Heart right ventricle (tissue), 16 donors: ENCODE measurements at places on chromosomes 5 and 9. TPM values are rescaled to one million over a fixed set of nuclear protein-coding genes. Genes with fewer than 3 reads are reported as not detected.
A peak's percentile ranks its signal among the peaks of the same experiment; 100 is the strongest.

- no peak overlapping the region for H3K27ac ChIP-seq
- H3K27me3 ChIP-seq: no peaks in the 10 kb centered on the region
- no peaks in the 10 kb centered on the region for H3K36me3 ChIP-seq
- no peak for DNase-seq
- no peaks in the 10 kb centered on the region for H3K4me1 ChIP-seq
- no peak overlapping the region for H3K4me3 ChIP-seq
Measured at GRCh38 chr5:79346420-79346824, 110.5 kb downstream of the JMY start.

GRCh38 chr5:37889612-37890317, 49.9 kb upstream of the GDNF start:
- no peak overlapping the region for H3K27ac ChIP-seq
- H3K4me3 ChIP-seq: no peak overlapping the region
- DNase-seq: no peak
- no peaks in the 10 kb centered on the region for H3K36me3 ChIP-seq

SPATA6L gene
- total RNA-seq: 1.5 TPM

GOLM1 gene
- 2.3 TPM for total RNA-seq

DNA sequence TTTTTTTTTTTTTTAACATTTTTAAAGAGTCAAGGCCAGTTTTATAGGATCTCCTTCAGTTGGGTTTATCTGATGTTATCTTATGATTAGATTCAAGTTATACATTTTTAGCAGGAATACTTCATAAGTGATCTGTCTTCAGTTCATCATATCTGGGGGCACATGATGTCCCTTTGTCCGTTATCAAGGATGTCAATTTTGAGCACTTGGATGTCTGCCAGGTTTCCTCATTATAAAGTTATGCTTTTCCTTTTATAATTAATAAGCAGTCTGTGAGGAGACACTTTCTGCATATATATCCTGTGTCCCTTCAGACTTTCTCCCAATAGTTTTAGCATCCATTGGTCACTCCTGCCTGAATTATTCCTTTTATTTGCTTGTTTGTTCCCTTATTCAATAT, 11.8 kb downstream of the HDHD3 start:
- H3K27me3 ChIP-seq: no peaks in the 10 kb centered on the region
- H3K4me3 ChIP-seq: no peak overlapping the region
- DNase-seq: no peak
- H3K36me3 ChIP-seq: no peaks in the 10 kb centered on the region

DNA sequence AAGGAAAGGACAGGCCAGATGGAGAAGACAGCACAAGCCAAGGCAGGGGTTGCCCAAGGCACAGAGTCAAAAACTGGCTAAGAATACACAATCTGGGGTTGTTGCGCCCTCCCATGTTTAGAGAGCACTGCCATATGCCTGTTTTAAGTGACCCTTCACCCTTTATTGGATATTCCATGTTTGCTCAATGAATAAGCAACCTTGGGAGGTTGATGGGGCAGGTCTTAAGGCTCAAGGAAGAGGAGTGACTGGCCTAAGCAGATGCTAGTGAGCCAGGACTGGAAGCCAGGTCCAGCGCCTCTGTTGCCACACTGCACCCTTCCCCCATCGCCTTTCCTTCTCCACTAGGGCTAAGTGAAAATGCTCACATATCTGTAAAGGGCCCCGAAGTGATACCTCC, 6.7 kb downstream of the TXN start:
- H3K4me1 ChIP-seq: peaks cover 9% of the 10 kb centered on the region
- peaks cover 50% of the 10 kb centered on the region for H3K36me3 ChIP-seq
- H3K4me3 ChIP-seq: no peak overlapping the region
- no peak for DNase-seq

SPINK5 gene
- total RNA-seq: 0.69 TPM

GRCh38 chr9:99823681-99824377, 2.1 kb downstream of the NR4A3 start:
- peaks cover 68% of the 10 kb centered on the region for H3K27me3 ChIP-seq
- DNase-seq: peak; percentile 50
- H3K36me3 ChIP-seq: peaks cover 14% of the 10 kb centered on the region
- peaks cover 8% of the 10 kb centered on the region for H3K4me1 ChIP-seq
- no peak overlapping the region for H3K27ac ChIP-seq
- H3K4me3 ChIP-seq: peak overlapping the region; percentile 81

GRCh38 chr5:38790891-38791290, 54.9 kb upstream of the OSMR start:
- no peak overlapping the region for H3K27ac ChIP-seq
- no peak overlapping the region for H3K4me3 ChIP-seq
- H3K27me3 ChIP-seq: no peaks in the 10 kb centered on the region

DNA sequence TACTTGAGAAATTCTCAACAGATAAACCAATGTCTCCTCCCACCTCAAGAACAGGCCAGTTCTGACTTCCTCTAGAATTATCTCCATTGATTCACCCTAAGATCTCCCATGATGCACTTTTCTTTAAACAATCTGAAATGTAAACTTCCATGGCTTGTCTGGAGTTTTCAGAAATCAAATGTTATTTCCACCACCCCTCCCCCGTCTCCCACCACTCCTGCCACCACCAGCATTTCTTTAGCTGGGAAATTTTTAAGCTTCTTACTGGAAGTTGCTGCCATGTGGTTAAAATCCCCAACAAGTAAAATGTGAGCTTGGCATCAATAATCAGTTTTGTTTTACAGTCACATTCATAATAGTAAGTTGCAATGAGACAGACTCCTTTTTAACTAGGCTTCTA, 32.8 kb upstream of the BASP1 start:
- DNase-seq: no peak
- no peaks in the 10 kb centered on the region for H3K4me1 ChIP-seq
- no peaks in the 10 kb centered on the region for H3K36me3 ChIP-seq
- H3K4me3 ChIP-seq: no peak overlapping the region
- no peaks in the 10 kb centered on the region for H3K27me3 ChIP-seq

- no peak overlapping the region for H3K27ac ChIP-seq
- H3K27me3 ChIP-seq: no peaks in the 10 kb centered on the region
- no peak for DNase-seq
- no peaks in the 10 kb centered on the region for H3K36me3 ChIP-seq
Measured at GRCh38 chr9:98049288-98050072, 7.1 kb upstream of the NANS start.

DNA sequence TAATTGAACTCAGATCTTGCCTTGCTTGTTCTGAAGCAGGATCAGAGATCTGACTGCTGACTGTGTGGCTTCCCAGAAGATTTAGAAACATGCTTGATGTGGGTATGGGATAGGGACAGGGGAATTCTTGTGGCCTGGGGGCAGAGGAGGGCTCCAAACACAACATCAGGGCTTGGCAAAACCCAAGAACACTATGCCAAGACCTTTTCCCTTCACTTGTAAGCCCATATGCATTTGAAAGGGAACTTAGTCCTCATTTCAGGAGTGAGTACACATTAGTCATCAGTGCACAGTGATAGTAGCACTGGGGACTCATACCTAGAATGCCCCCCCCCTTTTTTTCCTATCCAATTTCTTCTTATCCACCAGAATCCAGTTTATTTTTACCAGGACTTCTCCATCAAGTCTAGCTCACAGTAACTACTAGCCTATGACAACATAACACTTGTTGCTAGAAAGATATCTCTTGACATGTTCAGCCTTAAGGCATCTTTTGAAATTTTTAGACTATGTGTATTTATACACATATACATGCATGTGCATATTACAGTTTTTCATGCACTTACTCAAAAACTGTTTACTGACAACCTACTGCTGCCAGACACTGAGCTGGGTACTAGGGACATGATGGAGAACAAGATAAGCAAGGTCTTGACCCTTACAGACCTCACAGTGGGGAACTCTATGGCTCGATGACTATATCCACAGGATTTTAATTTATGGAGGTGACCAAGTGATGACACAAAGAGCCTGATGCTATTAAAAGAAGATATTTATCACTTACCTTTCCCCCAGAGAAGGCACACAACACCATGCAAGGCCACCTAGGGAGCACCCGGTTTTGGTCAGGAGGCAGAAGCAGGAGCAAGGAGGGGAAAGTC, 158.3 kb upstream of the MAP3K1 start:
- H3K27ac ChIP-seq: no peak overlapping the region
- H3K27me3 ChIP-seq: no peaks in the 10 kb centered on the region
- no peaks in the 10 kb centered on the region for H3K4me1 ChIP-seq
- no peak overlapping the region for H3K4me3 ChIP-seq

- H3K27me3 ChIP-seq: no peaks in the 10 kb centered on the region
- H3K4me3 ChIP-seq: no peak overlapping the region
- H3K36me3 ChIP-seq: peaks cover 80% of the 10 kb centered on the region
- no peaks in the 10 kb centered on the region for H3K4me1 ChIP-seq
- no peak overlapping the region for H3K27ac ChIP-seq
Measured at GRCh38 chr5:172370237-172370640, 84.1 kb downstream of the SH3PXD2B start.

- no peak overlapping the region for H3K4me3 ChIP-seq
- no peak overlapping the region for H3K27ac ChIP-seq
- no peak for DNase-seq
- no peaks in the 10 kb centered on the region for H3K36me3 ChIP-seq
- no peaks in the 10 kb centered on the region for H3K27me3 ChIP-seq
- no peaks in the 10 kb centered on the region for H3K4me1 ChIP-seq
Measured at GRCh38 chr5:124468671-124469411, 277.6 kb downstream of the ZNF608 start.

- no peaks in the 10 kb centered on the region for H3K36me3 ChIP-seq
- DNase-seq: peak; percentile 25
- no peak overlapping the region for H3K27ac ChIP-seq
- no peaks in the 10 kb centered on the region for H3K4me1 ChIP-seq
Measured at GRCh38 chr9:8486095-8486494, 686.5 kb upstream of the DMAC1 start.

DNA sequence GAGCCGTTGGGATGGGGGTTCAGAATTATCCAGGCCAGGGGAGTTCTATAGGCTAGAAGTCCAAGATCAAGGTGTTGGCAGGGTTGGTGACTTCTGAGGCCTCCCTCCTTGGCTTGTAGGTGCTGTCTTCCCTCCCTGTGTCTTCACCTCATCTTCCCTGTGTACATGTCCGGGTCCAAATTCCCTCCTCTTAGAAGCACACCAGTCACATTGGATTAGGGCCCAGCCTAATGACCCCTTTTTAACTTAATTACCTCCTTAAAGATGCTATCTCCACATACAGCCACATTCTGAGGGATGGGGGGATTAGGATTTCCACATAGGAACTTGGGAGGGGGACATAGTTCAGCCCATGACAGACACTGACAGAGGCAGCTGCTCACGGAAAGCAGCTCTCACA, 12.1 kb downstream of the LRSAM1 start:
- DNase-seq: no peak
- no peak overlapping the region for H3K27ac ChIP-seq
- H3K4me1 ChIP-seq: no peaks in the 10 kb centered on the region
- H3K4me3 ChIP-seq: no peak overlapping the region

GRCh38 chr5:159341906-159342310, 11.6 kb upstream of the IL12B start:
- no peaks in the 10 kb centered on the region for H3K27me3 ChIP-seq
- H3K4me3 ChIP-seq: no peak overlapping the region
- H3K36me3 ChIP-seq: no peaks in the 10 kb centered on the region
- DNase-seq: peak; percentile 24
- no peak overlapping the region for H3K27ac ChIP-seq

DNA sequence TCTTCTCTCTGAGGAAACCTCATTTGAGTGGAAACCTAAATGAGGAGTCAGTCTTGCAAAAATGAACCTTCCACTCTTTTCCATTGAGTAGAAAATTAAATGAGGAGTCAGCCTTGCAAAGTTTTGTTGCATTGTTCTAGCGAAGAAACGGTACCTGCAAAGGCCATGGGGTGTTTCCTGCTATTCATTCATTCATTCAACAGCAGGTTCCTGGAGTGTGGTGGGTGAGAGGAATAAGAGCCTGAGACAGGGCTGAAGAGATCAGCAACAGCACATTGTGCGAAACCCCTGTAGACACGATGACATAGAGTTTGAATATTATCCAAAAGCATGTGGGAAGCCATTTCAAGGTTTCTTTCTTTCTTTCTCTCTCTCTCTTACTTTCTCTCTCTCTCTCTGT, 14.6 kb upstream of the SETX start:
- H3K27me3 ChIP-seq: no peaks in the 10 kb centered on the region
- H3K4me3 ChIP-seq: no peak overlapping the region
- no peaks in the 10 kb centered on the region for H3K36me3 ChIP-seq
- DNase-seq: no peak
- peaks cover 19% of the 10 kb centered on the region for H3K4me1 ChIP-seq

DNA sequence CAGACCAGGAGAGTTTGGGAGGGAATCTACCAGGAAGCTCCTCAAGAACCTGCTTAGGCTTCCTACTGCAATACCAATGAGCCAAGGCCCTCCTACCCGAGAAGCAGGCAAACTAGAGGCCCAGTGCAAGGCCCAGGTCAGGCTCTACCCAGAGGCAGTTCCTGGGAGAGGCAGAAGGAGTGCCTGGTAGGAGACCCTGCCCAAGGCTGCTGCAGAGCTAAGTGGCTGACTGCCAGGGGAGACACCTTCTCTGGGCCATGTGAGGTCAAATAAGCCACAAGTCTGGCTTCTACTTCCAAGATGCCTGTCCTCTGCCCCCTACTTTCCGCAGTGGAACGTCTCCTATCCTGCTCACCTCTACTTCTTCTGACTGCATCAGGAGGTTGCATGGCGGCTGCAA, 17.8 kb downstream of the ACSL6 start:
- H3K4me1 ChIP-seq: no peaks in the 10 kb centered on the region
- H3K27me3 ChIP-seq: no peaks in the 10 kb centered on the region
- no peaks in the 10 kb centered on the region for H3K36me3 ChIP-seq

- H3K4me1 ChIP-seq: peaks cover 15% of the 10 kb centered on the region
- peak; percentile 20 for DNase-seq
- no peak overlapping the region for H3K4me3 ChIP-seq
Measured at GRCh38 chr9:89701221-89701798, 96.5 kb downstream of the GADD45G start.

PCDHB13 gene
- 4.2 TPM for total RNA-seq

RAI14 gene
- 7.0 TPM for total RNA-seq

- H3K36me3 ChIP-seq: no peaks in the 10 kb centered on the region
- H3K27me3 ChIP-seq: no peaks in the 10 kb centered on the region
- DNase-seq: no peak
- no peak overlapping the region for H3K27ac ChIP-seq
Measured at GRCh38 chr5:147340941-147341340, 106.1 kb downstream of the STK32A start.

GRCh38 chr9:113611461-113612215, 148.1 kb downstream of the RGS3 start:
- no peak overlapping the region for H3K27ac ChIP-seq
- H3K36me3 ChIP-seq: no peaks in the 10 kb centered on the region
- no peak for DNase-seq
- no peaks in the 10 kb centered on the region for H3K27me3 ChIP-seq

DNA sequence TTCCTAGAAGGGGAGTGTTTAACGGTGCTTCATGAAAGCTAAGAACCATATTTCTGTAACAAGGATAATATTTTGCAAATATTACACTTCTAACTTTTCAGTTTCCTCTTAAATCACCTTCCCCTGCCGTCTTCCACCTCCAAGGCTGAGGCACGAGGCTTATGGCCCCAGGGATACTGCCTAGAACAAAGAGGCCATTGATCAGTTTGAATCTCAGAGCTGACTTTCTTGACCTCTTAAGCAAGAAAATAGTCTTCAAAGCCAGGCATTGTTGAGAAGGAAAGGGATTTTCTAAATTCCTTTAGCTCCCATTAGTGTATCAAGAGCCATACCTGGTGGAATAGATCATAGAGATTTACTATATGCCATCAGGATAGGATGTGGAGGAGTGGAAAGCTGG, 566.2 kb downstream of the BNC2 start:
- no peaks in the 10 kb centered on the region for H3K4me1 ChIP-seq
- no peaks in the 10 kb centered on the region for H3K27me3 ChIP-seq
- DNase-seq: no peak
- H3K4me3 ChIP-seq: no peak overlapping the region
- no peak overlapping the region for H3K27ac ChIP-seq

GRCh38 chr5:155605920-155606319, 592.4 kb downstream of the KIF4B start:
- DNase-seq: no peak
- H3K4me1 ChIP-seq: no peaks in the 10 kb centered on the region
- no peaks in the 10 kb centered on the region for H3K27me3 ChIP-seq
- no peak overlapping the region for H3K4me3 ChIP-seq
- H3K27ac ChIP-seq: no peak overlapping the region
